ENCODE measurements at places on chromosomes 2 and 18. TPM values are rescaled to one million over a fixed set of nuclear protein-coding genes. Genes with fewer than 3 reads are reported as not detected.

Gene C2orf80
- total RNA-seq, result 0.39 TPM

DNA sequence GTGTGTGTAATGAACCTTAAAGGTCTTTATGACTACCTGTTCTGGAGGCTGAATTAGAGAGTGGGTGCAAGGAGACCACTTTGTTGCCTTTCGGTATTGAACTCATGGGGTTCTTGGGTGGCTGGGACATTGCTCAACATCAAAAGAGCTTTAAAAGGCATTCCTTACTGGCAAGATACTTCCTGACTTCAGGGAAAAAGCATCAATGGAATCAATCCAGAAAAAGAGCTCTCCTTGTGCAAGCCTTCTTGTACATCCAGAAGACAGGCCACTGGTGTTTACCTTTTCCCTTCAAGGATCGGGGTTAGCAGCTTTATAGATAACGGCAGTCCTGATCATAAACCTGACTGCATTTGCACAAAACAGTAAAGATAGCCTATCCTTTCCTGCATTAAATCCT, 9.5 kb downstream of the PNO1 start:
- no peak overlapping the region for H3K4me3 ChIP-seq
- no peak overlapping the region for H3K27ac ChIP-seq
- H3K27me3 ChIP-seq, result no peaks in the 10 kb centered on the region
- H3K36me3 ChIP-seq, result peaks cover 57% of the 10 kb centered on the region

GRCh38 chr18:74444104-74444503, 13.0 kb downstream of the DIPK1C start:
- no peaks in the 10 kb centered on the region for H3K27me3 ChIP-seq
- no peak for DNase-seq
- H3K4me3 ChIP-seq, result no peak overlapping the region
- H3K36me3 ChIP-seq, result no peaks in the 10 kb centered on the region
- H3K4me1 ChIP-seq, result 0 out of 2 replicates have a peak, but pooled peaks cover 4% of the 10 kb centered on the region

GRCh38 chr2:150601280-150602038, 114.0 kb upstream of the RND3 start:
- no peaks in the 10 kb centered on the region for H3K27me3 ChIP-seq
- H3K4me1 ChIP-seq, result peaks cover 1% of the 10 kb centered on the region
- no peak overlapping the region for H3K27ac ChIP-seq
- no peak overlapping the region for H3K4me3 ChIP-seq
- DNase-seq, result no peak
